ENCODE measurements at places on chromosomes 2 and 18. TPM values are rescaled to one million over a fixed set of nuclear protein-coding genes. Genes with fewer than 3 reads are reported as not detected.

- DNase-seq, result no peak
Observed at GRCh38 chr18:68466672-68467071, 248.2 kb downstream of the TMX3 start.

DNA sequence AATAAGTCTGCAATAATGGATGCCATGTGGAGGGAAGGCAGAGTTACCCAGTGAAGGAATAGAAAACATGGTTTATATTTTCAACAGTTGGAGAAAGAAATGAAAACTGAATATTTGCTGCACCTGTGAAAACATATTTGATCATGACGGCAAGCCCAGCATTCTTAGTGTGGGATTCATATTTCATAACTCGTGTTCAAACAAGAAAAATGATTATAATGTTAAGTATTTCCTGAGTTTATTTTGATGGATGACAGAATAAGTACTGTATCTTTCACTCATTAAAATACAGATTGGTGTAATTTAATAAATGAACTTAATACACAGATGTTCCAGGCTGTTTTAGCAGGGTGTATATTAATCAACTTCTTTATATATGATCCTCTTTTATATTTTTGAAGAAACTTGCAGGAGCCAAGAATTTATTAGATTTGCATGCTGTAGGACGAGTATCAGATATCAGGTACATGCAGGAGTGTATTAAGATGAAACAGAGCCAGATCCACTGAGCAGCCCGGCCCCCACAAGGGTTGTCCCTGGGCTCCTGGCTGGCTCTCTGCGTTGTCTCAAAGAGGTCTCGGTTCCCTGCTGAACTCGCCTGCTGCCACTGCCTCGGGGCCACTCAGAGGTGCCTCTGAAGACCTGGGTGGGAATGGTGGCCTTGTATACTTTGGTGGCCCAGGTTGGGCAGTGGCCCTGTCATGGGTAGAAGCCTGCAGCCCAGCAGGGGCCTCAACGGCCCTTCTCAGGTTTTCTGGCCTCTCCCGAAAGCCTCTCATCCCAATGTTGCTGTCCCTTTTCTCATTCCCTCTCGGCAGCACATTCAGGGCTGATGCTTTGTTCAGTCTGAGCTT, 95.0 kb upstream of the LDAH start:
- DNase-seq, result no peak

GRCh38 chr18:32460171-32460731, 10.4 kb downstream of the GAREM1 start:
- peak; percentile 58 for DNase-seq

DNA sequence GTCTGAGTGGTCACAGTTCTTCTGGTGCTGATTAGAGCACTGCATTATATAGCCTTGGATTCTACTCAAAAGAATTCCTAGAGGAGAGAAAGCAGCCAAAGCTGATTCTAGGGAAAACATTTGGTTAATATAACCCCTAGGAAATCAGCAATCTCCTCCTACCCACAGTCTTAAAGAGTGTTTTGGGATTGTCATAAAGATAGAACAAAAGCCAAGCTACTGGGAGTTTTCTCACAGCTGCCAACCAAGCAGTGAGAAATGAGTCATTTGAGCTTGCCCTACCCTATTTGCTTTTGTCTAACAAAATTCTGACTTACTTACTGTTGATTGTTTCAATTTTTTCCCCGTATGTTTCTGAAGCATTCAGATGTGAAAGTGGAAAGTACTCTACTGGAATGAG, 469.3 kb downstream of the PLCL1 start:
- DNase-seq, result no peak

DNA sequence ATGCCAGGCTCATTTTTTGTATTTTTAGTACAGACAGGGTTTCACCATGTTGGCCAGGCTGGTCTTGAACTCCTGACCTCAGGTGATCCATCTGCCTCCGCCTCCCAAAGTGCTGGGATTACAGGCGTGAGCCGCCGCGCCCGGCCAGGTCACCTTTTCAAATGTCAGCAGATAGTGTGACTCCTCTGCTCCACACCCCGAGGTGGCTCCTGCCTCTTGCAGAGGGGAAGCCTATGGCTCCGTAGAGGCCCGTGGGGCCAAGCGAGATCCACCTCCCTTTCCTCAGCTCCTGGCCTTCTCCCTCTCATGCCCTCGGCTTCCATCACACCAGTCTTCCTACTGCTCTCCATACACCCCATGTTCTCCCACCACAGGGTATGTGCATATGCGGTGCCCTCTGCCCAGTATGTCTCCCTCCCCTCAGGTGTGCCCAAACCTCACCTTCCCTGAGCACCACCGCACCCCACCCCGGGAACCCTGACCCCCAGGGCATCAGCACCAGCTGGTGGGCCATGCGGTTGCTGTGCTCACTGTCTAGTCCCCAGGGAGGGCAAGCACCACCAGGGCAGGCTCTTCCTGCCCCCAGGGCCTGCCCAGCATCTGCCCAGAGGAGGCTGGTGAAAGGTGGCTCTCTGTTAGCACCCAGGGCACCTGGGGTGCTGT, 10.7 kb downstream of the GPR17 start:
- peak; percentile 31 for DNase-seq

NT5DC4 gene
- total RNA-seq, result not detected

SLC14A1 gene
- 8.5 TPM for total RNA-seq

SCYGR4 gene
- total RNA-seq, result not detected

IMPACT gene
- total RNA-seq, result 38.0 TPM

All from kidney (tissue), 22 donors.